ENCODE measurements at places on chromosomes 5 and 9.

GRCh38 chr9:18438300-18438925, 35.5 kb upstream of the ADAMTSL1 start:
- no peak for DNase-seq

GRCh38 chr5:95908799-95909198, 52.9 kb downstream of the ELL2 start:
- no peak for DNase-seq

- no peak for DNase-seq
Measured at GRCh38 chr9:14961372-14962068, 51.3 kb upstream of the FREM1 start.

DNA sequence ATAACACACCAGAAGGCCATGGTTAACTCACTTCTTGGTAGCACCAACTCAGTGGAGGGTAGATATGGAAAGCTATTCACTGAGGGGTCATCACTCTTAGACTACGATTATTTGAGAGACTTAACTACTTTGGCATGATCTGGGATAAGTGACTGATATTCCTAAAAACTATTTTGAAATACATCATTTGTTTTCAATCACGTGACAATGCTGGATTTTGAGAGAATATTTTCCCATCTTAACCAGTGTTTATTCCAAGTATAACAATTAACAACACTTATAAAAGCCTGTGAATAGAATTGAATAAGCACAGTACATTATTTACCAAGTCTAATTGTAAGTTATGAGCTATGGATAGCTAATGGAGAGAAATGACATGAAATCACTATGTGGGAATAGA, 22.4 kb upstream of the CYLC2 start:
- no peak for DNase-seq

- no peak for DNase-seq
Measured at GRCh38 chr5:111134087-111134486, 41.9 kb downstream of the WDR36 start.

DNA sequence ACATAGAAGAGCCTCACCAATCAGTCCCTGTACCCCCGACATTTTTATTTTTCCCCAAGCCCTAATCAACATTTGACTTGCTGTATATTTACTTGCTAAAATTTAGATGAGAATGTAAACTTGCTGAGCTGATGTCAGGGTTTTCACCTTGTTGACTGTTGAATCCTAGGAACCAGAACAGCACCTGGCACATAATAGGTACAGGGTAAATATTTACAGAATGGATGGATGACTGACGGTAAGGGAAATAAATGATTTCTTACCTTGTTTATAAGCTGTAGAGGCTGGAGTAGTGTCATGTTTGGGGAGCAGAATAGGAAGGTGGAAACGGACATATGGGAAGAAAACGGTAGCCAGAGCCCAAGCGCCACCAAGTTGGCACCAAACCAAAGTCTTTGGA, 107.0 kb upstream of the NUDT12 start:
- no peak for DNase-seq

DNA sequence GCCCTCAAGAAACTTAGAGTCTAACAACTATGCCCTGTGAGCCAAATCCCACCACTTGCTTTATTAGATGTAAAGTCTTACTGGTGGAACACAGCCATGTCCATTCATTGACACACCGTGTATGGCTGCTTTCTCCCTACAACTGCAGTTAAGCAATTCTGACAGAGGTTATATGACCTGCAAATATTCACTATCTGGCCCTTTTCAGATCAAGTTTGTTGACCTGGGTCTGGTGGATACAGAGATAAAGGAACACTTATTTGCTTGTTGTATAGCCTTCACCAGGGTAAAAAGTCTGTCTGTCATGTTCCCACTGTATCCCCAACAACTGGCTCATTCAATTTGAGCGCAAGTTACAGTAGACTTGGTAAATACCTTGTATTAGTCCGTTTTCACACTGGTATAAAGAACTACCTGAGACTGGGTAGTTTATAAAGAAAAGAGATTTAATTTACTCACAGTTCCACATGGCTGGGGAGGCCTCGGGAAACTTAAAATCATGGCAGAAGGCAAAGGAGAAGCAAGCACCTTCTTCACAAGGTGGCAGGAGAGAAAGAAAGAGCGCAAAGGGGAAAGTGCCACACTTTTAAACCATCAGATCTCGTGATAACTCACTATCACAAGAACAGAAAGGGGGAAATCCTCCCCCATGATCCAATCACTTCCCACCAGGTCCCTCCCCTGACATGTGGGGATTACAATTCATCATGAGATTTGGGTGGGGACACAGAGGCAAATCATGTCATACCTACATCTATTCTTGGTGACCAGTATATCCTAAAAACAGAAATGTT, 27.9 kb downstream of the DEPDC1B start:
- no peak for DNase-seq

- no peak for DNase-seq
Measured at GRCh38 chr9:89352874-89353649, 34.8 kb downstream of the SECISBP2 start.

DNA sequence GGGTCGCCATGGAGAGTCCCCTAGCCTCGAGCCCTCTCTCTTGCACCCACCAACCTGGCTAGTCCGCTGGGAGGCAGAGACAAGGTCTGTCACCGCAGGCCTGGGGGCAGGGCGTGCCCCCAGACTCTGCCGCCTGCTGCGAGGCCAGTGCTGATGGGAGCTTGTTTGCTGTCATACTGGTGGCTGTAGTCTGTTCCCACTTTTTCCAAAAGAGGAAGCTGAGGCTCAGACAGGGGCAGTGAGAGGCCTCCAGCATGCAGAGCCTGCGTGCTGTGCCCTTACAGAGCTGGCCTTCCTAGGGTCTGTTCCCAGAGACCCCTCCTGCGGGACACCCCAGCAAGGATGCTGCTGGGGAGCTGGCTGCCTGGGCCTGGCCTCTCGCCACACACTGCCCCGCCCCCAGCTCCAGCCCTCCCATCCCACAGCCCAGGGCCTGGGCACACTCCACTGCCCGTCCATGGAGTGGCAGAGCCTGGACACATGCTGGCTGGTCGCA, 21.0 kb upstream of the SUSD3 start:
- DNase-seq: no peak

DNA sequence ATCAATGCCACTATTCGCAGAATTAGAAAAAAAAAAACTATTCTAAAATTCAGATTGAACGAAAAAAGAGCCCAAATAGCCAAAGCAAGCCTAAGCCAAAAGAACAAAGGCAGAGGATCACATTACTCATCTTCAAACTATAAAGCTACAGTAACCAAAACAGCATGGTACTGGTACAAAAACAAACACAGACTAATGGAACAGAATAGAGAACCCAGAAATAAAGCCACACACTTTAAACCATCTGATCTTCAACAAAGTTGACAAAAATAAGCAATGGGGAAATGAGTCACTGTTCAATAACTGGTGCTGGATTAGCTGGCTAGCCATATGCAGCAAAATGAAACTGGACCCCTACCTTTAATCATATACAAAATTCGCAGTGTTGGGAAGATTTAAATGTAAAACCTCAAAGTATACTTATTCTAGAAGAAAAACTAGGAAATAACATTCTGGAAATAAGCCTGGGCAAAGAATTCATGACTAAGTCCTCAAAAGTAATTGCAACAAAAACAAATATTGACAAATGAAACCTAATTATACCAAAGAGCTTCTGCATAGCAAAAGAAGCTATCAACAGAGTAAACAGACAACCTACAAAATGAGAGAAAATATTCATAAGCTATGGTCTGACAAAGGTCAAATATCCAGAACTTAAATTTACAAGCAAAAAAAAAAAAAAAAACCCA, 153.7 kb downstream of the NDUFS4 start:
- DNase-seq: no peak

- DNase-seq: no peak
Measured at GRCh38 chr5:16776611-16777251, 159.4 kb downstream of the MYO10 start.

DNA sequence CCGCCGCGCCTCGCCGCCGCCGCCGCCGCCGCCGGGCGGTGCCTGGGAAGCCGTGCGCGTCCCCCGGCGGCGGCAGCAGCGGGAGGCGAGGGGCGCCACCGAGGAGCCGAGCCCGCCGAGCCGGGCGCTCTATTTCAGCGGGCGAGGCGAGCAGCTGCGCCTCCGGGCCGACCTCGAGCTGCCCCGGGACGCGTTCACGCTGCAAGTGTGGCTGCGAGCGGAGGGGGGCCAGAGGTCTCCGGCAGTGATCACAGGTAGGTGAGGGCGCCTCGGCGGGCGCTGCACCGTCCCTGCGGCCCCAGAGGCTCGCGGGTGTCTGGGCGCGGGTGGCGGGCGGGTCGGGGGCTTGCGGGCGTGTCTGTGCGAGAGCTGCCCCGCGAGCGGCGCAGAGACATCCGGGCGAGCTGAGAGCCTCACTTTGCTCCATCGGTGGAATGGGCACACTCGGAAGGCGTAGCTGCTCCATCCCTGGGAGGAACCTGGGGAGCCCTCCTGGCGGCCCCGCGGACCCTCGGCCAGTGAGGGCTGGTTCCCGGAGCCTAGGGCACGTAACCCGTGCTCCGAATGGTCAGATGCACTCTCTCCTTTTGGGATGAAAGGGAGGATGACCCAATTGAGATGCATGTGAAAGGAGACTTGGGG, 864 bp downstream of the PAPPA start:
- no peak for DNase-seq

DNA sequence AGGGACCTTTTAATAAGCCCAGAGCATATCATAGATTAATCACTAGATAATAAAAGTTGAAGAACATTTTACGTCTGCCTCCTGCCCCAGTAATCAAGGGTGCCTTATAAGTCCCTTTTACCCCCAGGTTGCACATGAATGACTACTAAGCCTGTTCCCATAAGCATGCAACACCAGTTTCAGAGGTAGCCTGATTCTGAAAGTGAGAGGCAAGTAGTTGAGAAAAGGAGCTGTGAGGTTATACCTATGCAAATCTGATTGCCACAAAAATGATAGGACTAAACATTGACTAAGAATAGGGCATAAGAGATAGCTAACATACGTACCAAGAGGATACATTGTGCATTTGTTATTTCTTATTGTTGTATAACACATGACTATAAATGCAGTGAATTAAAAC, 681.9 kb downstream of the ISL1 start:
- no peak for DNase-seq

GRCh38 chr9:99347568-99347967, 125.5 kb downstream of the SEC61B start:
- no peak for DNase-seq
